ENCODE measurements at places on chromosomes 4 and X.
A peak's percentile ranks its signal among the peaks of the same experiment; 100 is the strongest.

DNA sequence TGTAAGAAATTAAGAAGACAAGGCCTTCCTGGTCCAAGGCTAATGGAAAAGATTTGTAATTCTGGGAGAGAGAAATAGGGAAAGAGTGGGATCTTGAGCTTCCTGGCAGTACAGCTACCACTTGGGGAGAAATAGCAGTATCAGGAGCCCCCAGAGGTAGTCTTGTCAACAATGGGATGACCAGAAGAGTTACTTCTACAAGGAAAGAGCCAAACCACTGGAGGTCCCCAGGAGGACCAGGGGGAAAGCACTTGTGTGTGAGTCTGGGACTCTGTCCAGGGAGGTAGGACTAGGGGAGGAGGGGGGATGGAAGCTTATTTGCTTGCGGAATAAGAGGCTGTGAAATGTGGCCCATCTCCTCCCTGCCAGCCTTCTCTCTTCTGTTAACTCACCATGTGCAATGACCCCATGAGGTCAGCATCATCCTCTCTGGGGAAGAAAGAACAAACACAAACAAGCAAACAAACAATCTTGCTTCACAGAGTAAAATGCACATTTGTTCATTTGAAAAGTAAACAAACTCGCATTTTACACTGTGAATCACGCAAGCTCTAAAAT lies 160.1 kb downstream of the STK32B start:
- no peak for DNase-seq

- DNase-seq = no peak
Observed at GRCh38 chr4:185207466-185207865, 1.9 kb upstream of the SNX25 start.

DNA sequence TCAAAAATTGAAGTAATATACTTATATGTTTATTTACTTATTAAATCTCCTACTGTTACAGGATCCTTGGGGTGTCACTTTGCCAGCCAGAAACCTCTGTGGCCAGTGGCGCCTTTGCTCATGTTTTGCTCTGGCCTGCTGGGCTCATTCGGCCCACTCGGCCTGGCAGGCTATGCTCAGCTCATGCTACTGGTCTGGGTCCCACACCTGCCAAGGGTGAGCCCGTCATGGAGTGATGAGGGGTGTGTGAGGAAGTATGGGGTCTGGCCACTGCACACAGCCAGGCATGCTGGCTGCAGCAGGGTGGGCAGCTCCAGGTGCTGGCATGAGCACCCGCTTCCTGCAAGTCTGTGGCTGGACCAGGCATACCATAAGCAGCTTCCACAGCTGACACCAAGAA lies 25.1 kb downstream of the ADH7 start:
- DNase-seq = no peak

GRCh38 chrX:66547847-66548369 lies 91.0 kb downstream of the EDA2R start:
- no peak for DNase-seq

DNA sequence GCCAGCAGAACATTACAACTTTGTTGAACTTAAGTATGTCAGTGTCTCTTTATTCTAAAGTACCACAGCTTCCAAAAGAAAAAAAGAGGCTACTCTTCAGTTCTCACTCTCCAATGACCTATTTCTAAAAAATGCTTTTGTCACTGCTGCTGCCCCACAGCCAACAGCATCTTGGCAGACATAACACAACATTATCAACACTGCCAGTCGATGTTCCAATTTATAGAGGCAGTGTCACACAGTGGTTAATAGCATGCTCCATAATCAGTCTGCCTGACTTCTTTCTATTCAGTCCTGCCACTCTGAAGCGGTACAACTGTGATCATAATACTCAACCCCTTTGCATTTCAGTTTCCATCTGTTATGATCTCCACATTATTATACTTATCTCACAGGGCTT lies 69.2 kb downstream of the PLS3 start:
- no peak for DNase-seq

GRCh38 chr4:36997727-36998126 lies 246.8 kb upstream of the NWD2 start:
- no peak for DNase-seq

GRCh38 chr4:101292901-101293300 lies 54.4 kb downstream of the PPP3CA start:
- DNase-seq = no peak

DNA sequence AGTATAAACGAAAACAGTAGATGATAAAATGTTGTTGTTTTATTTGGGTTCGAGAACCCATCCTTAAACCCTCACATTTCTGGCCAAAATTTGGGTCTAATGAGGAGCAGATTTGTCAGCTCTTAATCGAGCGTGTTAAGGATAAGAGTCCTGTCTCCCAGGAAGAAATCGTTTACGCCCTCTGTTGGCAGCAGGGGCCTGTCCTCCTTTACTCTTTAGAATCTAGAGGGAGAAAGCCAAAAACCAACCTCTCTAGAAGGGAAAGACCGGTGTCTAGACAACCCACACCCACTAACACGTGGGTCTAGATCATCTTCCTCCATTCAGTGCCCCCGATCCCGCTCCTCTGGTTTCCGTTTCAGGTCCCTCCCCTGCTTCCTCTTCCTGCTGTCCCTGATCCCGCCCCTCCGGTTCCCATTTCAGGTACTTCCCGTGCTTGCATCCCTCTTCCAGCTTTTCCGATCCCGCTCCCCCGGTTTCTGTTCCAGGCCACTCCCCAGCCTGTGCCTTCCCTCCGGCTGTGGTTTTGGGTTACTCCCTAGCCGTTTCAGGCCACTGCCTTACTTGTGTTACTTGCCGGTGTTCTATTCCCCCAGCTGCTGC lies 339.1 kb downstream of the PAPSS1 start:
- no peak for DNase-seq

- DNase-seq = no peak
Observed at GRCh38 chrX:152844256-152844655, 13.4 kb downstream of the NSDHL start.

GRCh38 chrX:152817078-152817764 lies 13.3 kb downstream of the CETN2 start:
- no peak for DNase-seq

- peak; percentile 11 for DNase-seq
Observed at GRCh38 chrX:137031517-137032340, 2.1 kb downstream of the GPR101 start.

DNA sequence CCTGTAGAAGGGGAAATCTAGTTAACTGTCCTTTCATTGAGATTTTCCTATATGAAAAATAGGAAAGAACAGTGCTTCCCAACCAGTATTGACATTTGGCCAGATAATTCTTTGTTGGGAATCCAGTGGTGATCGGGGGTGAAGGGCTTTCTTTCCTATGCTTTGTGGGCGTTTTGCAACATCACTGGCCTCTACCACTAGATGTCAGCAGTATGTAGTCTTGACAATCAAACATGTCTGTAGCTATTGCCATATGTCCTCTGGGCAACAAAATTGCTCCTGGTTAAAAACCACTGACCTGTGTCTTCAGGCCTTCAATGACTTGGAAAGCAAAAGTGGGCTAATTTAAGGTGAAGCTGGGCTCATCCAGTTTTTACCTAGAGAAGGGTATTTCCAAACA lies 658.5 kb downstream of the DACH2 start:
- no peak for DNase-seq

GRCh38 chr4:183773790-183774189 lies 114.7 kb downstream of the TRAPPC11 start:
- DNase-seq = no peak

GRCh38 chrX:53239474-53239873 lies 14.5 kb upstream of the KDM5C start:
- DNase-seq = no peak

DNA sequence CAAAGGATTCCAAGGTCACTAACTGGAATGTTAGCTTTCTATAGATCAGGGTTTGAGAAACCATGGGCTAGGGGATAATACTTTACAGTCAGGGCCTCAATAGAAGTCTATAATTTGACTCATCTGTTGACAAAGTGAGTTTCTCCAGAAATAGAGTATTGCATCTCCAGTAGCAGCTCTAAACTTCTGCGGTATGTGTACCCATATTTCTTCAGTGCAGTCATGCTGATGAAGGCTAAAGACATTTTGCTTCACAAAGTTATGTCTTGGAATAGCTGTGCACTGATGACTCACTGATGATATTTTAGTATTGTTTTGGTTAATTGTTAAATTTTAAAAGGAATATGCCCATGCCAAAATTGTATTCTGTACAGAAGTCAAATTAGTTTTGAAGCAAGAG lies 464.9 kb upstream of the AMOT start:
- DNase-seq = no peak

- DNase-seq = no peak
Observed at GRCh38 chr4:15893962-15894361, 44.6 kb downstream of the FGFBP1 start.

DNA sequence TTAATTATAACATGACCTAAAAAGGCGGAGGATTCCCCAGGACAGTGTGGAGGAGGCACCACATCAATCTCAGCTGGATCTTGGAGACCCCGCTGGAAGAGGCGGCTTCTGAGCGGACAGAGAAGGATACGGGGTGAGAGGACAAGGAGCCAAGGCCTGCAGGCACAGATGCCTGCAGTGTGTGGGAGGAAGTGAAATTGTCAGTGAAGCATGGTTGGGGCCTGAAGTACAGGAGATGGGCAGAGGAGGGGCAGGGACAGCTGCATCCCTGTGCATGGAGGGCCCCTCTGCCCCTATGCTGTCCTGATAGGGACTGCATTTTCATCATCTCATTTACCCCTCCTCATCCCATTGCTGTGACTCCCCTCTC lies 1.7 kb upstream of the SLC2A9 start:
- no peak for DNase-seq

- no peak for DNase-seq
Observed at GRCh38 chr4:138204507-138204906, 37.6 kb downstream of the SLC7A11 start.

GRCh38 chr4:90127706-90128345 lies 632 bp downstream of the CCSER1 start:
- DNase-seq = no peak

DNA sequence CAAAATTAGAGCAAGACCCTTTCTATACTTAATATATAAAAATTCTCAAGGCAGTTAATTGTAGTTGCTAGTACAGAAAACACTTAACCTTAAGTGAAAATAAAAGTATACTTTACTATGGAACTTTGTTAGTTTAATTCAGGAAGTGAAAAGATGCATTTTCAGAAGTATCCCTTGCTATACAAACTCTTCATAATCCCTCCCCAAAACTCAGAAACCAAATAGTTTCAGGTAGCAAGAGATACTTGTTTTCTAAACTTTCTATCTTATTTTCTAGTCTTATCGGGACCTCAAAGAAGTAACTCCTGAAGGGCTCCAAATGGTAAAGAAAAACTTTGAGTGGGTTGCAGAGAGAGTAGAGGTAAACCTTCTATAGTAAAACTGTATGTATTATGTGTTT lies 14.3 kb downstream of the PAICS start:
- DNase-seq = no peak

DNA sequence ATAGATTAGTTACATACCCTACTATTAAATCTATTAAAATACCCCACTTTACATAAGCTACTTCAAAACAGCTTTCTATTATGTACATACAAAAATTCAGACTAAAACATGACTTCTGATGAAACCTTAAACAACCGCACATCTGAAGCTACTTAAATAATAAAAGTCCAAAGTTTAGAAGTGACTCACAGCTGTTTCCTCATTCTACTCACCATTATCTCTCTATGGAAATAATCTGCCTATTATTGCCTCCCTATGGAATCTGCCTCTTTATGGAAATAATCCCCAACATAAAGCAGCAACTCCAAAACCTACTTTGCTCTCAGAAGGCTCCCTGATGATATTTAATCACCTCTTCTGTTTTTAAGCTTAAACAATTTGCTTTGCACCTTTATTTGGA lies 15.7 kb upstream of the BANK1 start:
- DNase-seq = no peak

- no peak for DNase-seq
Observed at GRCh38 chrX:13747836-13748235, 13.3 kb downstream of the OFD1 start.

DNA sequence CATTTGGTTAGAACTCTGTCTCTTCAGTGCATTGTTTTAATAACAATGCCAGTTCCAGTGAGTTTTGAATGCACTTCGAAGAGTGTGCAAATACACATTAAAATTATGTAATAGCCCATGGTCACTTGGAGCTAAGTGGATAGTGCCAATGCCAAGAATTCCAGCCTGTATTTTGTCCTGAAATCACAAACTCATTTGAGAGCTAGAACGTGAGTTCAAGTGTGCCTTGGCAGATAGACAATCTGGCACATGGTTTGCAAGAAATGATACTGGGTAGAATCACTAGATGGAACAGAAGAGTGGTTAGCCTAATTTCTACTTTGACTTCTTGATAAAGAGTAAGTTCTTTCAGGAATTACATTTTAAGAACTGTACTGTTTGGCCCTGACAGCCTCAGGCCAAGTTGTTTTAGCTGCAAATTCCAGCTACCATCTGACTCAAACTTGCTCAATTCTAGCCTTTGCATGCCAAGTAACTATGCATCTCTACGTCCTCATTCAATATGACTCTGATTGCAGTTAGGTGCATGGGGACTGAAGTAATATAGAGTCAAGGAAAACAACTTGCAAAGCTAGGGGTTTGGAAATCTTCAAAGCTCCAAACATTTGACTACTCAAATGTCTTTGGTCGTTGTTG lies 131.9 kb upstream of the SMIM31 start:
- no peak for DNase-seq

DNA sequence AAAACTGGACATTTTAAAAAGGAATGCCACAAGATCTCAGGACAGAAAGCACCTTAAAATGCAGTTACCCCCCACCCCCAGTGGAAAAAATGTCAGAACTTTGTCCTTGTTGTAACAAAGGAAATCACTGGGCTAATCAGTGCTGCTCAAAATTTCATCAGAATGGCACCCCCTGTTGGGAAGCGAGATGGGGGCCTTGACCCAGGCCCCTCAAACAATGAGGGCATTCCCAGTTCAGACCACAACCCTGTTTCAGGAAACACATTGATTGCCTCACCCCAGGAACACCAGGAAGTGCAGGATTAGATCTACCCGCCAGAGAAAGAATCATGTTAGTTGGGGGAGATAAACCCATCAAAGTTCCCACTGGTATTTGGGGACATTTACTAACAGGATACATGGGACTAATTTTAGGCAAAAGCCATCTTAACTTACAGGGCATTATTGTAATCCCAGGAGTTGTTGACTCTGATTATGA lies 16.4 kb downstream of the SPIN2B start:
- no peak for DNase-seq

- DNase-seq = no peak
Observed at GRCh38 chr4:119490335-119490734, 138.3 kb downstream of the PDE5A start.

All from T-helper 17 cell (primary cell).